NCI-H1105 (cell line): ENCODE measurements at places on chromosomes 7 and 10.

DNA sequence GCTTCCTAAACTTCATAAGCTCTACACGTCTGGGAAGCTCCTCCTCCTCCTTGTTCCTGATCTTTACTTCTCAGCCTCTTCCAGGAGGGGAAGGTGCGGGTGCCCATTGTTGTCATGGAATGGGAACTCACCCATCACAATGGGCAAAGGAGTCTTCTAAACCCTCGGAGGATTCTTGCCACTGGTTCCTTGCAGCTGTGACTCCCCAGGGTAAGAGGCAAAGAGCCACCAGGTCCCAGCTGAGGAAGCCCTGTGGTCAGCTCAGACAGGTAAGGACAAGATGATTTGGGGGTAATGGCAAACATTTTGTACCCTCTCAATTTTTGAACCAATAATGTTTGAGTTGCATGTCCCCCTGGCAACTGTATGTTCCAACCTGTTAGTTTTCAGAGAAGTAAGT is at the start of gene TEX36:
Gene TEX36 (minus strand): TSS at position 101 of the 400 bp plus-strand sequence. CDS start 174 bp downstream, outside the sequence.
- DNase-seq: no peak

GRCh38 chr7:74262639-74263398 is 8.6 kb upstream of the RFC2 start:
- no peak for DNase-seq

GRCh38 chr10:63227207-63227895 is 94.2 kb downstream of the NRBF2 start:
- DNase-seq: no peak

GRCh38 chr7:40658729-40659128 is 523.9 kb downstream of the SUGCT start:
- DNase-seq: no peak

DNA sequence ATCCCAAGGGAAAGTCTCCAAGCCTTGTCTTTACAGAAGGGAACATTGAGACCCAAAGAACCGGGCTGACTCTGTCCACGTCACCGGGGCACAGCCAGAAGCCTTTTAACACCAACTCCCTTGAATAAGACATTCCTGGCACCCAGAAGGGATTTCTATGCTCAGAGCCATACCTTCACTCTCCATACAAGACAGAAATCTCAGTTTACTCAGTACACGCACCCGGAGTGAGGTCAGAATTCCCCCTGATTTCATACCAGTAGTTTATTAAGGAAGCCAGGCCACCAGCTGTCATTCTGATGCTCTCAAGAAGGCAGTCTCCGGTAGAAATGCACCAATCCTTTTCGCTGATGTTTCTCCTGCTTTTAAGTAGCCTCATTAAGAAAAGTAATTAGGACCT is 134.2 kb upstream of the KCNMA1 start:
- no peak for DNase-seq

DNA sequence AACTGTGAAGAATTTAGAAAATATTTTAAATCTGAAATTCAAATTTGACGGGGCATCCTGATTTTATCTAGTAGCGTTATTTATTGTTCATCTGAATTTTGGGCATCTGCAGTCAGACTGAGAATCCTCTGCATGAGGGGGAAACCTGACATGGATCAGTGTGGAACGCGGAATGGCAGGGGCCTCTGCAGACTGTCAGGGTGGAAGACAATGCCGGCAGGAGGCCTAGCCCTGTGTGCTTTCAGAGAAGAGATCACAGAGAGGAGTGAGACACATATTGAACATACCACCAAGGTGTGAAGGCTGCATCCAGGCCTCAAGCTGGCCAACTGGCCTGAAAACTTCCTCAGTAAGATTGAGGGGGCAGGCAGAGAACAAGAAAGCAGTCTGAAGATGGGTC is 921.1 kb upstream of the GHITM start:
- no peak for DNase-seq
